IgD-negative memory B cell (primary cell): ENCODE measurements at places on chromosomes 7 and 10. TPM values are rescaled to one million over a fixed set of nuclear protein-coding genes. Genes with fewer than 3 reads are reported as not detected.

Gene C10orf62
- polyA plus RNA-seq = not detected

Gene AHCYL2
- 5.5 TPM for polyA plus RNA-seq

Gene TSPAN33
- polyA plus RNA-seq = 55.0 TPM

Gene CXCL12
- not detected for polyA plus RNA-seq

Gene RADIL
- not detected for polyA plus RNA-seq
